ENCODE measurements at places on chromosomes 3 and 15.

GRCh38 chr3:181050738-181051137 lies 61.2 kb upstream of the DNAJC19 start:
- no peak for DNase-seq

DNA sequence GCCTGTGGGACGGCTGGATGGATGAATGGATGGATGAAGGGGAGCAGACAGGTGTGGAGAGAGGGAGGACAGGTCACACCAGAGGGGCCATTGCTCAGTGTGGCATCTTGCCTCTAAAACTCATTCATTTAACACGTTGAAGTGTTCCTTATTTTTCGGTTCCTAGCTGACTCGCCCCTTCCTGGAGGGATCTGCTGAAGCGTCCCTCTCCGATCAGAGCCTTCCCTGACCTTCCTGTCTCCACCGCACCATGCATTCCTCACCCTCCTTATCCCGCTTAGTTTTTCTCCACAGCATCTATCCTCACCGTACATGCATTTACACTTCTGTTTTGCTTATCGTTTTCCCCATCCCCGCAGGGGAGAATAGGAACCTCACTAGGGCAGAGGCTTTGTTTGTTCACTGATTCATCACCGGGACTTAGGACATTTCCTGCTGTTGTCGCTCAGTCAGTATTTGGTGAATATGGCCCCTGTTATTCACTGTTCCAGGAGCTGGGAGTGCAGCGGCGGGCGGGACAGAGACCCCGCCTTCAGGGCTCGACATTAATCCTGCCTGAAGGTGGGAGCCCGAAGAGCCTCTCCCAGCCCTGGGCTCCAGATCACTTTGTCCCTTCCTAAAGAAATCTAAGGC lies 32.0 kb downstream of the FOXL2 start:
- no peak for DNase-seq

- DNase-seq, result no peak
Measured at GRCh38 chr3:125146626-125147490, 65.7 kb downstream of the SLC12A8 start.

DNA sequence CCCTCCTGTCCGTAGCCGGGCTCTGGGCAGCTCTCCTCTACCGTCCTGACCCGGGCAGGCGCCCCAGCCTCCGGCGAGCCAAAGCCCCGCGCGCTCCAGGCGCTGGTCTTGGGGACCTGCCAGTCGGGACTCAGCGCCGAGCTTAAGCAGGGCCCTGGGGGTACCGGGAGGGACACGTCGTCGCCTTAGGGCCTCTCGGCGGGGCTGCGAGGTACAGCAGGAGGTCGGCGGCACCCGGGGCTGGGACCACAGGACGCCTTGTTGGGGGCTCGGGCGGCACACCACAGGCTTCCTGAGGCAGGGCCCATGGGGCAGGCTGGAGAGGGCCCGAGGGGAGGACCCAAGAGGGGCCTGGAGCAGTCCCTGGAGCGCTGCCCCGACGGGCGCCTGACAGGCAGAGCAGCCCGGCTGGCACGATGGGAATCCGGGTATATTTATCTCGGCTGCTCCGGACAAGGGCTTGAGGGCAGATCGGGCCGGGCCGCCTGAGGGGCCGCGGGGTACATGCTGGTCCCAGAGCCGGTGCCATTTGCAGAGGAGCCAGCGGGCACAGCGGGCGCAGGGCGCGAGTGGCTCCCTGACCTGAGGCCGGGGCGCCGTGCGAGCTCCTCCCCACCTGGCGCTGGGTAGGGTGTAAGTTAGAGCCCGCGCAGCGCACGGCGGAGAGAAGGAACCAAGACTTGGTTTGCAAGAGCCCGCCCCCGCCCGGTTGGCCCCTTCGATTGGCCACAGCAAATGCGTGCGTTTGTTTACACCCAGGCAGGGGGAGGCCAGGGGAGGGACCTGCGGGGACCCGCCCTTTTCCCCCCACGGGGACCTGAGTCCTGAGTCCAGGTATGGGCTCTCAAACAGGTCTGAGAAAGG lies 574 bp downstream of the SLC38A3 start:
- no peak for DNase-seq

GRCh38 chr15:76756381-76756780 lies 148.8 kb downstream of the SCAPER start:
- no peak for DNase-seq

- DNase-seq, result no peak
Measured at GRCh38 chr3:104291878-104292277, 1074.8 kb upstream of the ALCAM start.

- DNase-seq, result no peak
Measured at GRCh38 chr3:156252656-156253055, 132.3 kb downstream of the KCNAB1 start.

DNA sequence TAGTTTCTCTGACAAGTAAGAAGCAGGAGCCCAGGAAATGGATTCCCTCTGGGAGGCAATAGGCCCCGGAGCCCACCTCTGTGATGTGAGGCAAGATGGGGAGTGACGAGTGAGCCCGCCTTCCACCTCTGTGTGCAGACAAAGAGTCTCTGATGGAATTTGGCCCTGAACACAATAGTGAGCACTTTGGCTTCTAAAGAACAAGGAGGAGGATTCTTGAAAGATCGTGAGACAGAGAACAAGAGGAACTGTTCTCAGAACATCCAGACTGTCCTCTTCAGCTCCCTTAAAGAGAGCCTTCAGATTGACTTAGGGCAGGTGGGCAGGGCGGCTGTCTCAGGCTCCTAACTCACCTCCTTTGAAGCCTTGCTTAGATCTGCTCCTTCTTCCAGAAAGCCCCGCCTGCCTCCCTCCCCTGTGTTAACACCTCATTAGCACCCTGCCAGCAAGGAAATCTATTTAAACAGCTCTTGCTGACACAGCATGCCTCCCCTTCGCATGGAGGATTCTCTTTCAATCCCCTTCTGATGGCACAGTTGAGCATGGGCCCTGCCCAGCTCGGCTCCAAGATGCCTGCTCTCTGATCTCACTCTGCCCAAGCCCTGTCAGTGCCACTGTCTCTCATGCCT lies 430.3 kb downstream of the NTRK3 start:
- DNase-seq, result no peak

GRCh38 chr3:72270072-72270681 lies 485.2 kb upstream of the PROK2 start:
- no peak for DNase-seq

GRCh38 chr3:121096953-121097352 lies 188.9 kb downstream of the STXBP5L start:
- DNase-seq, result no peak

DNA sequence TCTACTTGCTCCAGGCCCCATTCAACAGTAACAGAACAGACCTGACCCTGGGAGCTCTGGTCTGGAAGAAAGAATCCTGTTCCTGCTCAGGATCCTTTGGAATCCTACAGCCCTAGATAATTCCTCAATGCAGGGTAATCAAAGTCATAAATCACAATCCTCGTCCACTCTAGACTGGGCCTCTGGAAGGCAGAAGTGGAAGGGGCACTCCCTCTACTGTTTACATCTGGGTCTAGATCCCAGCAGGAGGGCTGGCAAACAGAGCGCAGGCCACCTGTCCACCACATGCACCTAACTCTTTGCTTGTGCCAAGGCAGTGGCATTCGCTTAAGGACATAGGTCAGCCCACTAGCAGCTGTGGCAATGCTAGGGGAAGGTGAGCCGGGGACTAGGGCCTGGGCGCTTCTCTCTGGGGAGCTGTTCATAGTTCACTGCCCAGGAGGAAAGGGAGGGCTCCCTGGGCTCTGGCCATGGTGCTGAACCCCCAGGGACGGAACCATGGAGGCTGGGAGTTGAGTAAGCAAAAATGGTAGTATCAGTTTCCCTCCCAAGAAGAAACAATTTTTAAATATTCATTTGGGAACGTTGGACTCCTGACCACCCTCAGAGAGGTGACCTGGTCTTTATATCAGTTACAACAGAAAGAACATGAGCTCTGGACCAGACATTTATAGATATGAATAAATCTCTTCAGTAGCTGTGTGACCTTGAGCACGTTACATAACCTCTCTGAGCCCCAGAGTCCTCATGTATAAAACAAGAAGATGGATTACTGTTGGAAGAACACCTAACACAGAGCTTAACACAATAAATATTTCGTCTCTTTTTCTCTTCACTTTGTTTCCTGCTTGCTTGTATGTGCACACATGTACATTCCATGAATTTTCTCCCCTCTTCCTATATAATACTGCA lies 90.2 kb downstream of the NTRK3 start:
- DNase-seq, result peak; percentile 9

GRCh38 chr3:40329071-40329470 lies 19.6 kb downstream of the EIF1B start:
- no peak for DNase-seq

DNA sequence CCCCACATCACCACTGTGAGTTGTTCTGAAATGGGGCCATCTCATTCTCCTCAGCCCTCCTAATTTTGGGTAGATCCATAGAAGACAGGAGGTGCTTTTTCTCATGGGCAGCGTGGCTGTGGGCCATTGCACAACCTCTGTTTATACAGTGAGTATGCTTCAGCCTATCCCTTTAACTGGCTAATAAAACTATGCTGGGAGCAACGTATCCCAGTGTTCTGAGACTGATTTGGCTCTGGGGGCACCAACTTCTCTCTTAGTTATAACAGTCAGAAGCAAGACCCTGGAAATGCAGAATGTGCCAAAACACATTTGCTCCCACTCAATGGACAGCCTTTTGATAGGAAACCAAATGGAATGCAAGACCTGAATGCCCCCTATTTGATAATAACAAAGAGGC lies 97.1 kb upstream of the ICE2 start:
- no peak for DNase-seq

DNA sequence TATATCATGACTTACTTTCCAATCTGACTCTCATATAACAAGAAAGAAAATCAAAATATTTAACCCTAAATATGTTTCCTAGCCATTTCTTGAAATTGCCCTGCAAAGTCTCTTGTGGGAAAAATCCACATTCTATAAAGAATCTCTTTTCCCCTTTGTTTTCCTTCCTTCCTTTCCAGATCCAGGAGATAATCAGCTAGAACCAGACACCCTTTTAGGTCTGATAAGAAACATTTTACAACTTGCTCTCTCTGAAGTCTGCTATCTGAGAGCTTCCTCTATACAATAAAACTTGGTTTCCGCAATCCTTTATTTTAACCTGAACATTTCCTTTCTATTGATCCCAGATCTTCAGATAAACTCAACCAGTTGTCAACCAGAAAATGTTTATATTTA lies 100.5 kb upstream of the RNU6-1 start:
- no peak for DNase-seq

DNA sequence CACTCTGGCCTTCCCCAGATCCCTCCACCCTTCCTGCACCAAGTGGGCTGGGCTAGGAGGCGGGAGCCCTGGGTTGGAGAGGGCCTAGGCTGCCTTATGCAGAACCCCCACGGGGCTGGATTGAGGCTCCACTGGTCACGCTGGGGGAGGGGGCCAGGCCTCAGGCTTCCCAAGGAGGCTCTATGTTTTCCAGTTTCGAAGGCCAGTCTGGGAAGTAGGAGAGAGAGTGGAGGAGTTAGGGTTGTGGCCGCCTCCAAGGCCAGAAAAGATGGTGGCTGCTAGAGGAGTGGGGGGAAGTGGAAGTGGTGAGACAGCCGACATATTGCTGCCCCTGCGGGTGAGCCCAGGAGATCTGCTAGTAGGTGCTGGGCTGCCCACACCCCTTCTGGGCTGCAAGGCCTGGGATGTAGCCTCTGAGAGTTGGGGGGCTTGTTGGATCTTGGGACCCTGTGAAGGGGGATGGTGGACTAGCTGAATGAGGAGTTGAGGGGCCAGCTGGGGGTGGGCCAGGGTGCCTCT lies 1.2 kb downstream of the GNAI2 start:
- DNase-seq, result no peak

DNA sequence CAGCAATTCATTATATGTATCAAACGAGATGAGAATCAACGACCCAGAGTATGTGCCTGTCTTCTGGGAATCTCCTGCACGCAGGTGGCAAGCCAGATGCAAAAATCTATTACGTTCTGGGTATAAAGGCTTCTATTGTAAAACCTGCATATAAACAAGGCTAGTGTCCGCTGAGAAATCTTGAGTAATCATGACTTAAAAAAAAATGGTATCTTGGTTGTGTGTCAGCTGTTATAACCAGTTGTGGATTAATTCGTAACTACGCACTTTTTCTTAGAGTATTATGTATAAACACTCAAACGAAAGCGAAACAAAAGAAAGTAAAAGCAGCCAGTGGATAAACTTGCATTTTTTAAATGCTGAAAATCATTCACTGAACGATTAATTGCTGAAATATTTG lies 509.1 kb downstream of the RSL24D1 start:
- DNase-seq, result no peak

DNA sequence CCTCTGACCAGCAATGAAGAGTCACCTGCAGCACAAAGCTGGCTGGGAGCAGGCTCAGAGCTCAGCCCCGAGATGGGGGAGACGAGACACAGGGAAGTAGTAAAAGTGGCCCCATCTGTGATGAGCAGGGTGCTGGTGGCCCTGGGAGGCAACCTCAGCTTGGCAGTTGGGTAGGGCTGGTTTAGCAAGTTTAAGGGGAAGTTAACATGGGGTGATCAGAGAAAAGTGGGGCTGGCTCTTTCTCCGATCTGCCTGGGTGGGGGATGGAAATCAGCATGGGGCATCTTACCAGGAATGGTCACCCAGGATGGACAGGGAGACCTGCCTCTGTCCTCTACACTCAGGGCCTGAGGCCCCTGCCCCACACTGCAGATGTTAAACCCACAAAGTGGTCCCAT lies 29.9 kb upstream of the SFMBT1 start:
- DNase-seq, result no peak

GRCh38 chr3:138103466-138103865 lies 11.9 kb downstream of the DZIP1L start:
- no peak for DNase-seq

DNA sequence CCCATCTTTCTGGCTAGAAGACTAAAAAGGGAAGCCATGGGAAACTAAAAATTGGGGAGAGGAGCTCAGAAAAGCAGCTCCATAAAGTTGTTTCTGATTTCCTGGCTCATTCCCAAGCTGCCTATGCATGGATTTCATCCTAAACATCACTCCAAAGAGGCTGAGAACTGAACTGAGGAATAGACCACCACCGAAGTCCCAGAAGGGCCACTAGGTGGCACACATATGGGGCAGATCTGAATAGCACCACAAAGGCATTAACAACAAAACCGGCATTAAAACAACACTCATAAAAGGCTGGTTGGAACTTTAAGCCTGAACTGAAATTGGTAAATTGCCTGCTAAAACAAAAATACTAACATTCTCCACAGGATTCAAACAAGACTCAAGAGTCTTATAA lies 106.3 kb downstream of the PLD1 start:
- DNase-seq, result no peak

- DNase-seq, result no peak
Measured at GRCh38 chr15:26020871-26021270, 157.7 kb upstream of the ATP10A start.

DNA sequence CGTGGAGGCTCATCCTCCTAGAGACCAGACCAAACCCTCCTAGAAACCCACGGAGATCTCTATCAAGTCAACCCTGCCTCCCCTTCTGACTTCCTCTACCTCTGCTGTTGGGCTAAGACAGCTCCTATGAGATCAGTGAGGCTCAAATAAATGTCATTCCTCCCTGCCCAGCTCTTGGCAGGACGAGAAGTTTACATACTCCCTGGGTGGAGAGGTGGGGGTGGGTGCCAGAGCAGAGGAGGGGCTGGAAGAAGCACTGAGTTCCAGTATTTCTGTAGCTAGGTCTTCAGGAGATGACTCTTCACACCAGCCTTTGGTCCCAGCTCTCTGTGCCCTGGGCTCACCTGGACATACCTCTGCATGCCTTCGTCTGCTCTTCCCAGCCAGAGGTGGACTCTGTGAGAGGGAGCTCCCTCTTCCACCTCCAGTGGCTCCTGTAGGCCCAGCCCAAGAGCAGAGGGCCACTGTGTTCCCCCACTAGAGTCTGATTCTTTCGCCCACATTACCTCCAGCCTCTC lies 42.4 kb upstream of the TLE3 start:
- DNase-seq, result no peak
